ENCODE measurements at places on chromosomes 1 and 21.

GRCh38 chr1:81517987-81518386 is 282.7 kb upstream of the ADGRL2 start:
- H3K4me3 ChIP-seq = no peak overlapping the region
- no peaks in the 10 kb centered on the region for H3K36me3 ChIP-seq
- DNase-seq = no peak

DNA sequence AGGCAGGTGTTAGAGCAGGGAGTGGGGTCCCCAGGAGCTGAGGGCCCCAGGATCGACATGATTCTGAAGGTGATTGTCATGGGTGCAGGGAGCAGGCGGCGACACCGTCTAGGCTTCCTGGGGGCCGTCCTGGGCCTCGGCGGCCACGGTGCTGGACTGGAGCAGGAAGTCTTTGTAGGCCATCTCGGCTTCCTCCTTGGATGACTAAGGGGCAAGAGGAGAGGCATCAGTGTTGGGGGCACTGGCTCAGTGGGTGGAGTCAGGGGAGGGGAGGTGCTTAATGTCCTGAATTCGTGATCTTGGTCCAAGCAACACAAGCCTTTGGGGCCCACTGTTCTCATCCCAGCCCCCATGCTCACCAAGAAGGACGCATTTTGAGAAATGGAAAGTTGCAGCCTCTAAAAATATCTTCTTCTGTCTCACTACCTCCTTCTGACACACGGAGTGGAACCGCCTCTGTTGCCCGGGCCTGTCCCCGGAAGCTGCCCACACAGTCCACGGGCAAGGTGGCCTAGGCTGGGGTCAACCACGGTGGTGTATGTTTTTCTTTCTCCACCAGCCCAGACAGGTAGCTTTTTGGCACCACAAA is 8.6 kb upstream of the FCMR start:
- H3K27ac ChIP-seq = peak overlapping the region; percentile 67
- H3K4me1 ChIP-seq = peaks cover 21% of the 10 kb centered on the region
- H3K4me3 ChIP-seq = no peak overlapping the region
- no peak for DNase-seq

GRCh38 chr1:18479454-18479853 is 1.3 kb upstream of the KLHDC7A start:
- H3K4me3 ChIP-seq = no peak overlapping the region
- H3K36me3 ChIP-seq = no peaks in the 10 kb centered on the region
- peaks cover 10% of the 10 kb centered on the region for H3K4me1 ChIP-seq
- no peak for DNase-seq
- H3K27ac ChIP-seq = no peak overlapping the region

DNA sequence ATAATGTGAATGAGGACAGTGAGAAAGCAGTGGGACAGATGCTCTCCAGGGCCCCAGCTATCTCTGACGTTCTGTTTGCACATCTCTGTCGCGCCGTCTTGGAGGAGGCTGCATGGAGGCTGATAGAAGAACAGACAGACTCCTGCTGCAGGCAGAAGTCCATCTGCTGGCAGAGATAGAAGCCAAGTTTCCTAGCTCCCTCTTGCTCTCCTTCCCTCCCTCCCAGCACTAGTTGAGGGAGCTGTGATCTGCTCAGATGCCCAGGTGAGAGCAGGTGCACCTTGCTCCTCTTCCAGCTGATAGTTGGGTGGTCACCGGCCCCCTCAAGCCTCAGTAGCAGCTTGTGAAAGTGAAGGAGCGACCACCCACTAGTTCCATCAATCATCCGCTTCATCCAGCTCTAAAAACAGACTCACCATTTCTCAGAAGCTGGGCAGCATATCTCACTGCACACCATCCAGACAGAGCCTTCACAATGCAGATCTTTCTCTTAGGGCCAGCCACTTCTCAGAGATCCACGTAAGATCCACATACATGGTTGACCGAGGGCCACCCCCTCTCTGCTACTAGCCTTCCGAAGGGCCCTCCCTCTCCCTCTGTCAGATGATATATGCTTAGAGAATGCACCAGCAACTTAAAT is 12.9 kb downstream of the LRRN2 start:
- H3K4me3 ChIP-seq = no peak overlapping the region
- DNase-seq = no peak
- no peaks in the 10 kb centered on the region for H3K36me3 ChIP-seq
- H3K27ac ChIP-seq = no peak overlapping the region

DNA sequence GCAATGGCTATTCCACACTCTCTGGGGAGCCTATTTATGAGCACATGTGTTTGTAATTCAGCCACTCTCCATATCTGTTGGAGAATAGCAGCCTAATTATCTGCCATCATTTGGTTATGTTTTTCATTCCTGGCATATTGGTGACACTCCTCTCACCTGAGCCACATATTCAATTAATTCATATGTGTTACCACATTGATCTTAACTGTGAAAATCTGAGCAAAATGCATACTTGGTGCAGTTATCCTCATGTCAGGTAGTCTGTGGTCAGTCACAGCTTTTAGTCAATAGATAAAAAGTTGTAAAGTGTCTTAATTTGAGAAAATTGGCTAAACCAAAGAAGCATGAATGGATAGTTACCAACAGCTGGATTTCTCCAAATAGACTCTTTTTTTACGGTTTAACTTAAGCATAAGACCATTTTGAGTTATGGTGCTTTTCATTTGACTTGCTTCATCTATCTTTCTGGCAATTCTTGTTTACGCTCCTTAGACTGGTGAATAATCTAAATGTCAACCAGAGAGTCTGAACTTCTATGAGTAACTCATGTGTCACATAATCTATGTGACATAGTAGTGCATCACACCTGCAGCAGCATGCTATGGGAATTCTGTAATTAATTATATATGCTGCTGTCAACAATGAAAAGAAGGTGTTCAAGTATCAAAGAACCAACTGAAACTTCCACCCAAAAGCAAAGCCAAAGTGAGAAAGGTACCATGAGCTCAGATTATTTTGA is 187.7 kb upstream of the SGIP1 start:
- no peaks in the 10 kb centered on the region for H3K27me3 ChIP-seq
- H3K4me3 ChIP-seq = no peak overlapping the region
- H3K36me3 ChIP-seq = peaks cover 44% of the 10 kb centered on the region
- H3K27ac ChIP-seq = peak overlapping the region; percentile 54

- no peaks in the 10 kb centered on the region for H3K4me1 ChIP-seq
- DNase-seq = no peak
- H3K27ac ChIP-seq = no peak overlapping the region
Measured at GRCh38 chr1:85865213-85865612, 157.0 kb upstream of the ZNHIT6 start.

DNA sequence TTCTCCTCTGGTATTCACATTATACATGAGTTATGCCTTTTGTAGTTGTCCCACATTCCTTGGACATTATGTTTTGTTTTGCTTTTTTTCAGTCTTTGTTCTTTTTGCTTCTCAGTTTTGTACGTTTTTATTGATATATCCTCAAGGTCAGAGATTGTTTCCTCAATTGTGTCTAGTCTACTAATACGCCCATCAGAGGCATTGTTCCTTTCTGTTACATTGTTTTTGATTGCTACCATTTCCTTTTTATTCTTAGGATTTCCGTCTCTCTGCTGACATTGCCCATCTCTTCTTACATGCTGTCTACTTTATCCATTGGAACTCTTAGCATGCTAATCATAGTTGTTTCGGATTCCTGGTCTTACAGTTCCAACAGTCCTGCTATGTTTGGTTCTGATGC is 27.8 kb upstream of the MPC2 start:
- peaks cover 6% of the 10 kb centered on the region for H3K4me1 ChIP-seq
- H3K27me3 ChIP-seq = no peaks in the 10 kb centered on the region
- no peak overlapping the region for H3K27ac ChIP-seq
- H3K36me3 ChIP-seq = peaks cover 23% of the 10 kb centered on the region
- H3K4me3 ChIP-seq = no peak overlapping the region
- no peak for DNase-seq

DNA sequence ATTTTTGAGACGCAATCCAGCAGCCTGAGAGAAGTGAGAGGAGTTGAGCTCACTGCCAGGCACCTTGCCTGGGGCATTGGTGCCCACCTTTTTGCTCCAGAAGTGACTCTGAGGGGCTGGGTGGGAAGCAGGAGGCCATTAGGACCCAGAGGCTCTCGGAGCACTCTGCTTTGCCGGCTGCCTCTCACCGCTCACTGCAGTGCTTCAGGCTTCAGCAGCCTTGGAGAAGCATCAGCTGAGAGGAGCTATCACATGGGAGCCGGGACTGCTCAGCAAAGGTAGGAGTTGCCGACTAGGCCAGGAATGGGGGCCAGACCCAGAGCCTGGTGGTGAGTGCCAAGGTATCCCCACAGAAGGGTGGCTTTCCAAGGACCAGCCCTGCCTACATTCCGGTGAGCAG is at the start of gene GPR61:
GPR61 (plus strand) TSS at position 197 of the 400 bp plus-strand sequence. CDS start 3,151 bp downstream, outside the sequence.
- H3K4me3 ChIP-seq = no peak within 1 kb of the TSS
- no peaks in the 10 kb centered on the region for H3K4me1 ChIP-seq
- no peaks in the 10 kb centered on the region for H3K36me3 ChIP-seq
- no peak for DNase-seq
- H3K27me3 ChIP-seq = peaks cover 2% of the 10 kb centered on the region

- H3K36me3 ChIP-seq = no peaks in the 10 kb centered on the region
- peaks cover 19% of the 10 kb centered on the region for H3K27me3 ChIP-seq
- H3K4me3 ChIP-seq = no peak overlapping the region
- no peaks in the 10 kb centered on the region for H3K4me1 ChIP-seq
Measured at GRCh38 chr1:224095339-224095738, 18.6 kb upstream of the FBXO28 start.

- H3K4me1 ChIP-seq = peaks cover 34% of the 10 kb centered on the region
- H3K36me3 ChIP-seq = no peaks in the 10 kb centered on the region
- no peak for DNase-seq
- peaks cover 11% of the 10 kb centered on the region for H3K27me3 ChIP-seq
- H3K4me3 ChIP-seq = no peak overlapping the region
- no peak overlapping the region for H3K27ac ChIP-seq
Measured at GRCh38 chr1:165485716-165486115, 40.8 kb upstream of the RXRG start.

GRCh38 chr1:242629396-242629795 is 104.9 kb upstream of the PLD5 start:
- H3K27me3 ChIP-seq = no peaks in the 10 kb centered on the region
- no peak overlapping the region for H3K4me3 ChIP-seq
- DNase-seq = no peak

DNA sequence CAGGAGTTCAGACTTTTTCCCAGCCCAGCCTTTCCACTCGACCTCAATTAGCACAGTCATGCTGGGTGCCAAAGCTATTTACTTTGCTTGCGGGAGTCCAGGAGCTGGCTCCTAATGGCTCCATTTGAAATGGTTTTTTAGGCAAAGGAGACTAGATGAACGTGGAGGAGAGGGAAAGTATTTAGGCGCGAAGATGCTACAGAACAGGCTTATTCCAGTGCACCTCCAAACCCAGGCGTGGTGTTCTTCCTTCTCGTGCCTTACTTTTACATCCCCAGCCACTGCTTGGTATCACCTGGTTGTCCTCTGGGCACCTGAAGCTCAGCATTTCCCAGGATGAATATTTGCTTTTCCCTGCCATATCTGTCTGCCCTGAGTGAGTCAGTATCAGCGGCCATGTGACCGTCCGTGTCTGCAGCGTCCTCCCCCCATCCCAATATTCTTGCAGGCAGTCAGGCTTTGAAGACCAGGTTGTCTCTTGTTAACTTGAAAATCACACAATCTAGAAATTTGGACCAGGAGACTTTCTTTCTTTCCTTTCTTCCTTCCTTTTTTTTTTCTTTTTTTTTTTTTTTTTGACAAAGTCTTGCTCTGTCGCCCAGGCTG is 198.5 kb downstream of the DYRK1A start:
- peak overlapping the region; percentile 86 for H3K4me3 ChIP-seq
- no peaks in the 10 kb centered on the region for H3K36me3 ChIP-seq
- DNase-seq = no peak
- peak overlapping the region; percentile 98 for H3K27ac ChIP-seq
- H3K4me1 ChIP-seq = peaks cover 17% of the 10 kb centered on the region
- H3K27me3 ChIP-seq = peaks cover 4% of the 10 kb centered on the region

DNA sequence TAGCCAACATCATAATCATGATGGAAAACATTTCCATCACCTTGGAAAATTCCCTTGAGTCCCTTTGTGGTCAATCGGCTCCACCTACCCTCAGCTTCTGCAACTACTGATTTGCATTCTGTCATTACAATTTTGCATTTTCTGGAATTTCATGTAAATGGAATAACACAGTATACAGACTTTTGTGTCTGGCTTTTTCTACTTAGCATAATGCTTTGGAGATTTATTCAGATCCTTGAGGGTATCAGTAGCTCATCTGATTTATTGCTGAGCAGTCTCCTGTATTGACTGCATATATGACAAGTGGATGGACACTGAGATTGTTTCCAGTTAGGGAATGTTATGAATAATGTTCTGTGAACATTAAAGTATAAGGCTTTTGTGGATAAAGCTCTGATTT is 358.3 kb downstream of the USP25 start:
- no peaks in the 10 kb centered on the region for H3K36me3 ChIP-seq
- H3K4me1 ChIP-seq = no peaks in the 10 kb centered on the region
- H3K27ac ChIP-seq = no peak overlapping the region
